ENCODE measurements at places on chromosomes 3 and 15.

DNA sequence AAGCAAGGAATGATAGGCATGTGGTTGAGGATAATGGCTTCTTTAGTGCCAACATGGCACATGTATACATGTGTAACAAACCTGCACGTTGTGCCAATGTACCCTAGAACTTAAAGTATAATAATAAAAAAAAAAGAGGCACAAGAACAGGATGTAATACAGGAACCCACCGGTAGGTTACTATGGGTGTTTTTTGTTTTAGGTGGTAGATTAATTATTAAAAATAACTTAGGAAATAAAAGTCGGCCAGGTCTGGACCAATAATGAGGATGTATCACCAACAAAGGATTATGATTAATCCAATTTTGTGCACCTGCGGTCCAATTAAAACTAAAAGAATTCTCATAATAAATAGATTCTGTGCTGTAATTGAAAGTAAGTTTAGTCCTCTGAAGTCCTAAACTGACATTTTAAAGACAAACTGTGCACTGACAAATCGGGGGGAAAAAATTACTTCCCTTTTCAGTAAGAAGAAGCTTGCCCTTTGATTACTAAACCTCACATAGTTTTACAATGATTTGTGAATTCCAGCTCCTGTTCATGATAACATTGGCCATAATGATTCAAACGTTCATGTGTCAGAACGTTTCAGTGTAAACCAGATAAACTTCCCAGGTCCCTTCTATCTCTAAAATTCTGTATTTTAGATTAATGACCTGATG, 62.2 kb downstream of the CASR start:
- DNase-seq, result no peak

GRCh38 chr3:42712344-42712648, 9.7 kb upstream of the HHATL start:
- DNase-seq, result no peak

DNA sequence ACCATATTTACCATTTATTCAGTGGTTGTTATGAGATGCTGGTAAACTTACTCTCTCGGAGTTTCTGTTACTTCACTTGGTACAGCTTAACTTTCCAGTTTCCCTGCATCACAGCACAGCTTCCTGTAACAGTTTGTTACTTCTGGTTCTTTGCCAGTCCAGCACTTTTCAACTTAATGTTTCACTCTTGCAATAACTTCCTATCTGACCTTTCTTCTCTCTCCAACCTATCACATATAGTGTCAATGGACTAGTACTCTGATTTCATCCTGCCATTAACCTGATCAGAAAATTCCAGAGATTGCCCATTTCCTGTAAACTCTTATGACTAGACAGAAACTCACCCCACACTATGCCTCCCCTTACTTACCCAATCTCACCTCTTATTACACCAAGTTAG, 3.9 kb upstream of the ATP11B start:
- DNase-seq, result no peak

GRCh38 chr3:21919383-21919782, 168.4 kb upstream of the ZNF385D start:
- no peak for DNase-seq

DNA sequence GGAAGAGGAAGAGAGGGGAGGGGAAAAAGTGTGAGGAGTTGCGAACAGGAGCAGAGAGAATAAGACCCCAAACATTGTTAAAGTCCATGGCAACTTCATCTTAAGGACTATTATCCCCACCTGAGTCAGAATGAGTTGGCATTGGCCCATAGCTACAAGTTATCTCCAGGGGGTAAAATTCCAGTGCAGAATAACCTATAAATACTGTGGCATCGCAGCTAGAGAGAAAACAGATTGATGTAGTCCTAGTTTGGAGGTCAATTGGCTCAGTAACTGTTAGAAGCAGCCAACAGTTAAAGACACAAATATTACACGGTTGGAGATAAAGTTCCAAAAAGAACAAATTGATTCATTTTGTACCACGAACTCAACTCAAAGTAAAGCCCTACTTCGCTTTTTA, 313.9 kb upstream of the CCDC54 start:
- no peak for DNase-seq

DNA sequence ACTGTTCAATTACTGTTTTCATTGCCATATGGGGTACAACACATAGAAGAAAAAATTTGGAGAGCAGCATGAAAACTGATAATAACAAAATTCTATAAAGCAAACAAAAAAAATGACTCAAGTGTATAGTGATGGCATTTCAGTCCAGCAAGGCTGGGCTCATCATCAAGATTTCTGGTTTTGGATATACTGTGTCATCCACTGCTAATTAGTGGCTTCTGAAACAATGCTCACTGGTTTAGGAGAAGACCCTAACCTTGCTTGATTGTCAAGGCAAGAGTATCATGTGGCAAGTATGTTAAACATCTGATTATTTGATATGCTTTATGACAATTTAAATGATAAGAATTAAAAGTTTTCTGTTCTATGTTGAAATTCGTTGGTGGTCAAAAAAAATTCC, 96.9 kb downstream of the RFX7 start:
- DNase-seq, result no peak

DNA sequence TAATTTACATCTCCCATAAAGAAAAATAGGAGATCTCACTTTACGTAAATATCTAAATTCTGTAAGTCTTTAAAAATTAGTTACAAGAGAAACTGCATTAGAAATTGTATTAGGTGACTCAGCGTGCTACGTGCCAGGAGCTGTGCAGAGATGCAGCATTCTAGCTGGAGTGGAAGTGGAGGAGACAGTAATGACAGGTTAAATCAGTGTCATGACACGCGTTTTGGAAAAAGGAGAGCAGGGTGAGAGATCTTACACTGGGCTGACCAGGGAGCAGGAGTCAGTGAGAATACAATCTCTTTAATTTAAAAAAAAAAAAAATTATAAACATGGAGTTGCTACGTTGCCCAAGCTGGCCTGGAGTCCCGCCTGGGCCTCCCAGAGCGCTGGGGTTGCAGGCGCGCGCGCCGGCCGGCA, 635 bp downstream of the TUBGCP5 start:
- no peak for DNase-seq

DNA sequence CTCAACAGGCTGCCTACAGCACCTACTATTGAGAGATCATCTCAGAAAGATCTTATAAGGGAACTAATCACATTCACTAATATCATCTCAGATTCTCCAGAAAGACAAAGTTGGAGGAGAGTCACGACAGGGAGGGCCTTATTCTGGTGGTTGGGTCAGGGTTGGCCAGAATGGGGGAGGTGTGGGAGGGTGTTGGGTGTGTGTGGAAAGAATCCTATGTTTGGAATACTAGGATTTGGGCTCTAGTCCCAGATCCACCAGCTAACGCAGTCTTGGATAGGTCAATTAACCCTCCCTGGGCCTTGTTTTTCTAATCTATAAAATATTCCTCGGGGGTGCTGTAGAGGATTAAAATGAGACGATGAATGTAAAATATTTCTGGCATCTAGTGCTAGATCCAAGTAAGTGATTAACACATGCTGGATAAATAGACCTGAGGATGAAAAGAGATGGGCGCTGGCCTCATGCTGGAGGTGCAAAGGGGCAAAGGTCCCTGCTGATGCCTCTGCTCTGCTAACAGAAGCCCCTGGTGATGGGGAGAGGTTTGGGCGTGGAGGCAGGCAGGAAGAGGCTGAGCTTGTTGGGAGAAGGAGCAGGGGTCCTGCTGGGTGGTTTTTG, 67.6 kb upstream of the ETV5 start:
- DNase-seq, result no peak

DNA sequence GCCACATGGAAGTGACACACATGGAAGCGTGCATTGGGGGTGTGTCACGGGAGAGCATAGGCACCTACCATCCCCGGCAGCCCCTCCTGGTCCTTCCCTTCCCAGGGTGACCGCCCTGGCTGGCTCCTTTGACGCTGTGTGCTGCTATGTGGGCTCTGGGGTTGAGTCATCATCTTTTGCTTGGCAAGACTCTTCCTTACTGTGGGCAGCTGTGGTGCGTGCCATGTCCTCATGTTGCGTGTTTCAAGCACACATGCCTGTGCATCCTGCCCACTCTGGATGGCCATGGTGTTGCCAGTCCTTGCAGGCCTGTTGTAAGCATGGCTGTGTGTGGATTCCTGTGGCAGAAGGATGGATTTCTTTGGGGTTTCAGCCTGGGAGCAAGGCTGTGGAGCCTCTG, 14.0 kb downstream of the PLXNA1 start:
- no peak for DNase-seq

- DNase-seq, result no peak
These were observed 242.5 kb downstream of the ZBTB20 start for GRCh38 chr3:114904633-114905032.

DNA sequence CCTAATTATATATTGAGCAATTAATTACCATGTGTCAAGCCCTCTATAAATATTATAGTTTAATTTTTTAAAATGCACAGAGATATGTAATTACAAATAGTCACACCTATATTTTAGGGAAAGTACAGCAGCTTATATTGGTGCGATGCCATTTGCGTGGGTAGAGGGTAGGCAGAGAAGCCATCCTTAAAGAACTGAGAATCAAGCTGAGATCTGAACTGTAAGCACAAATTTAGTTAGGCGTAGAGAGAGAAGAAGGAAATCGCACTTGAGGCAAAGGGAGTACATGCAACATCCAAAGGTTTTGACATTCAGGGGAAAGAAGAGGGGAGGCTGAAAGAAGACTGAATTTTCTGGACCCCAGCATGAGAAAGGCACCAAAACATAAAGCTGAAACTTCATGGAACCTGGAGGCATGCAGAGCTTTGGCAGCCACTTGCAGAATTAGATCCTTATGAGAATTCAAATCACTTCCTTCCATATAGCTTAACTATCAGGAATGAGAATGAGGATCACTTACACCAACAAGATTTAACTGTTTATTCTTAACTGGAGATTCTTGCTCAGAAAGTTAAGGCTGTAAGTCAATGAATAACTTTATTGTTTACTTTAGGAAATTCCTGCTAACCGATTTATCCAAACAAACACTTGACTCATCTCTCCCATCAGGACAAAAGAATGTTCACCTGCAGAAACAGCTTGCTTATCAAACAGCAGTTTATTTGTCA, 114.3 kb downstream of the TGFBR2 start:
- no peak for DNase-seq

- DNase-seq, result no peak
These were observed 4.2 kb downstream of the HMCES start for GRCh38 chr3:129282727-129283327.

DNA sequence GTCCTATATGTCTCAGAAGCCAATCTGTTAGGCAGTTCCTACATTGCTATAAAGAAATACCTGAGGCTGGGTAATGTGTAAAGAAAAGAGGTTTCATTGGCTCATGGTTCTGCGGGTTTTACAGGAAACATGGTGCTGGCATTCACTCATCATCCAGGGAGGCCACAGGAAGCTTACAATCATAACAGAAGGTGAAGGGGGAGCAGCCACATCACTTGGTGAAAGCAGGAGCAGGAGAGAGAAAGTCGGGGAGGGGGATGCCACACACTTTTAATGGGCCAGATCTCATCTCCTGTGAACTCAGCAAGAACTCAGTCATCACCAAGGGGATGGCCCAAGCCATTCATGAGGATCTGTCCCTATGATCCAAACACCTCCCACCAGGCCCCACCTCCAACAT, 9.1 kb downstream of the SLC49A4 start:
- DNase-seq, result no peak

DNA sequence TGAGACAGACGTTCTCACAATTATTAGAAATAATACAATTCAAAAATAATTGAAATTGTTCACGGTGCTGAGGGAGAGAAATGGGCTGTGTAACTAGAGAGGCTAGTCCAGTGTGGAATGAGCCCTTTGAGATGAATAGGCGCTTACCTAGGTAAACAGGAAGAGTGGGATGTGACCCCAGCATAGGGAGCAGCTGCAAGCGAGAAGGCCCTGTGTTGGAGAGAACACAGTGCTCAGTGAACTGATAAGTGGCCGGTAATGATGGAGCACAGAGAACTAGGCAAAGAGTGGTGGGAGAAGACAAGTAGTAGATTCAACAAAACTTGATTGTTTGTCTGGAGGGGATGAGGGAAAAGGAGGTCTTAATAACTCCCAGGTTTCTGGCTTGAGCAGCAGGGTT, 103.9 kb downstream of the HCN4 start:
- DNase-seq, result no peak

GRCh38 chr15:34795267-34796081, at the start of gene ACTC1:
Gene ACTC1, minus strand, starts transcription at chr15:34795549. Its CDS starts 741 bp downstream, at chr15:34794808.
- DNase-seq, result peak; percentile 2

DNA sequence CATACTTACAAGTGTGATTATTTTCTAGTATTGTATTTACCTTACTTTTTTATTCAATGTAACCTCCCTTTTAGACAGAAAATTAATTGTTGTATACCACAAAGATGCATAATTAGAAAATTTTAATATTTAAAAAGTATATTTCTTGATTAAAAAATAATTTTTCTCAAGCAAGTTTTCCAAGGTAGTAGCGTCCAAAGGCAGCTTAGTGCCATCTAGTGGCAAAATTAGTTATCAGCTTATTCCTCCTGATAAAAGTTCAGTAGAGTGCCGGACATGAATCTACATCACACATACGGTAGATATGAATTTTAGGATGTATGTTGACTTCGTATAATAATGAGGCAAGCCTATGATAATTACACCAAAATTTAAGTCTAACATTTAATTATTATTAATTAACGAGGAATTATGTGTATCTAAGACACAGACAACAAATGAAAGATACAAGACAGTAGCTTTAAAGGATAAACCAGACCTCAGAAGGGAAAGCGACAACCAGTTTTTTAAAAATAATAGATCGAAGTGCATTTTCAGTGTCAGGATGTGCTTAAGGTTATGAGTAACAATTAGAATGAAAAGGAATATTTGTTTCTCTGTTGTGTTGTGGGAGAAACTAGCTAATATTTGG, 405.9 kb downstream of the ROBO1 start:
- DNase-seq, result no peak
